ENCODE measurements at places on chromosomes 12 and 14.

DNA sequence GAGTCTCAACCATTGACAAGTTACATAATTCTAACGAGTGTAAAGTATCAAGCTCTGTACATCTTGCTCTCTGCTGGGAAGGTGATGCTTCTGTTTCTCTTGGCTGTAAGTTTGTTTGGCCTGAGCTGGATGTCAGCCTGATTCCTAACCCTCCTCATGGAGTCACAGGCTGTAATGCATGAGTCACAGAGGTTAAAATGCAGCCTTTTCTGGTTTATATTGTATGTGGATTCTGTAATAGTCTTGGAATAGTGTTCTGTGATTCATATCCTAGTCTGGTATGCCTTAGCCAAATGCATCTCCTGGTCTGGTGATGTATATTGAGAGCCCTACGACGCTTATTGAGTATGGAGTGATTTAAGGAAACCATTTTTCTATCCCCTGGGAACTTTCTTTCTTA, 104.5 kb upstream of the FRMD6 start:
- DNase-seq = no peak

GRCh38 chr12:10891937-10892336, 7.9 kb upstream of the PRH1 start:
- DNase-seq = peak; percentile 49

DNA sequence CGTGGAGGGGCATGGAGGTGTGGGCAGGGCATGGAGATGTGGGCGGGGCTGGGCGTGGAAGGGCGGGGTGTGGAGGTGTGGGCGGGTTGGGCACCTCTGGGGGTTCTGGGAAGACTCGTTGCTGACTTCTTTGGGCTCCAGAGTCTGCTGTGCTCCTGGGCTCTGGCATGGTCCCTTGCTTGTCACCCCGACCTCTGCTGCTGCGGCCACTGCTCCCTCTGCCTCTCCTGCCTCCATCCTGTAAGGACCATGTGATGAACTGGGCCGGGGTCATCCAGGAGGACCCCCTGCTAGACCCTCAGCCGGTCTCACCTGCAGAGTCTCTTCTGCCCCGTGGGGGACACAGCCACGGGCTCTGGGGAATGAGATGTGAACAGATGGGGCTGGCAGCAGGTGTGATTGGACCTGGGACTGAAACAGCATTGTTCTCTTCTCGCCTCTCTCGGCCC, 15.3 kb downstream of the NOC4L start:
- DNase-seq = no peak

- DNase-seq = no peak
Observed at GRCh38 chr12:124778411-124778810, 85.3 kb downstream of the SCARB1 start.

DNA sequence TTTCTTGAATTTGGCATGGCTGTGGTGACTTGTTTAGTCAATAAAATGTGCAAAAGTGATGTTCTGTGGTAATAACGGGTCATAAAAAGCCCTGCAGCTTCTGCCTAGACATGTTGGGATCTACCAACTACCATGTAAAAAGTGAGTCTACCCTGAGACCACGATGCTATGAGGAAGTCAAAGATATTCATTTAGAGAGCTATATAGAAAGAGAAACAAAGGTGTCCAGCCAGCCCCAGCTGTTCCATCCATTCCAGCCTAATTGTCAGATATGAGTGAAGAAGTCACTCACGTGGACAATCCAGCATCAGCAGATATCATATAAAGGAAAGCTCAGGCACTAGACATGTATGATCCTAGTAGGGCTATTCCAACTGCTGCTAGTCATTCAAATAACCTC, 117.2 kb upstream of the SSTR1 start:
- no peak for DNase-seq

- DNase-seq = no peak
Observed at GRCh38 chr14:53464376-53464775, 311.3 kb upstream of the DDHD1 start.

DNA sequence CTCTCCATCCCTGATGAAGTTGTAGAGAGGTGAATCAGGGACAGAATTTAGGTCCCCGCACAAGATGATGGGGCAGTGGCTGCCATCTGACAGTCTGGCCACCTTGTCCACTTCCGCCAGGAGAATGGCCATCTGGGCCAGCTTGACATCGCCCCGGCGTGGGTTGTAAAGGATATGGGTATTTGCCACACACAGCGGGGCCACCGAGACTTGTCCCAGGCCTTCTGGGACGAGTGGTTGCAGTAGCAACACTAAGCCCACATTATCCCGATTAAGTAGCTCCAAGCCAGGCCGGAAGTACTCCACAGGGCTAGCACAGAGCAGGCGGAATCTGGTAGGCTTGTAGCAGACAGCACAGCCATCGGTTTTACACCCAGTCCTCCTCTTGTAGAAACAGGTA, 6.2 kb downstream of the ANGEL1 start:
- no peak for DNase-seq

DNA sequence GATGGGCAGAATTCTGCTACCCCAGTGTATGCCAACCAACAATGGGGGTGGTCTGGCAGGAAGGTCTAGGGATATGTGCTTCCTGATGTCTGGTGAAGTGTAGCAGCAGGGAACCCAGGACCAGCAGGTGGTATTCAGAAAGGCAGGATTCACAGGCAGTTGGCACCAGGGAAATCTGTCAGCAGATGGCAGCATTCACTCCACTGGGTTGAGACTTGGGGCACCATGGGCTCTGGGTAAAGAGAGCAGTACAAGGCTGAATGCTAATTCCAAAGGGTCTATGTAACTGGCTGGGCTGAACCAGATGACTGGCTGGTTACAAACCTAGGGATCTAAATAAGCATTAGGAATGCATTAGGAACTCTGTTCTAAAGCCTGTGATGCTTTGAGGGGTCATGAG, 466.9 kb upstream of the STXBP6 start:
- no peak for DNase-seq

DNA sequence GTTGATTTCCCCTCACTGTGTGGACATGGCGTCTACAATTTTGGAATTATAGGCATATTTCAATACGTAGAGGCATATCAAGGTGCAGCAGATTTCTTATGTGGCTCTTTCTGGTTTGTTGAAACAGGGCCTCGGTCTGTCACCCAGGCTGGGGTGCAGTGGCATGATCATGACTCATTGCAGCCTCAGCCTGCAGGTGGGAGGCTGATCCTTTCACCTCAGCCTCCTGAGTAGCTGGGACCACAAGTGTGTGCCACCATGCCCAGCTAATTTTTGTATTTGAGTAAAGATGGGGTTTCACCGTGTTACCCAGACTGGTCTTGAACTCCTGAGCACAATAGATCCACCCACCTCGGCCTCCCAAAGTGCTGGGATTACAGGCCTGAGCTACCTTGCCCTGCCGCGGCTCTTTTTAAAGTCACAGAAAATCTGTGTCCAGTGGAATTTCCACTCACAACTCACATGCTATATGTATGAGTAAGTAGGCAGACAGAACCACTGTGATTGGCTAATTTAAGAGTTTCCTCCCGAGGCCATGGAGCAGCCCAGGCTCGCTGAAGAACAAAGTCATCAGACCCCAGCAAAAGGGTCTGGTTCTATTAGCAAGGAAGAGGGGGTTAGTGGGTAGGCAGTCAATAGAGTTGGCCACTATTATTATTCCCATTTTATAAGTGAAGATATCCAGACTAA, 9.1 kb downstream of the GNG2 start:
- DNase-seq = no peak

GRCh38 chr12:113119980-113120669, 15.4 kb downstream of the RASAL1 start:
- no peak for DNase-seq

DNA sequence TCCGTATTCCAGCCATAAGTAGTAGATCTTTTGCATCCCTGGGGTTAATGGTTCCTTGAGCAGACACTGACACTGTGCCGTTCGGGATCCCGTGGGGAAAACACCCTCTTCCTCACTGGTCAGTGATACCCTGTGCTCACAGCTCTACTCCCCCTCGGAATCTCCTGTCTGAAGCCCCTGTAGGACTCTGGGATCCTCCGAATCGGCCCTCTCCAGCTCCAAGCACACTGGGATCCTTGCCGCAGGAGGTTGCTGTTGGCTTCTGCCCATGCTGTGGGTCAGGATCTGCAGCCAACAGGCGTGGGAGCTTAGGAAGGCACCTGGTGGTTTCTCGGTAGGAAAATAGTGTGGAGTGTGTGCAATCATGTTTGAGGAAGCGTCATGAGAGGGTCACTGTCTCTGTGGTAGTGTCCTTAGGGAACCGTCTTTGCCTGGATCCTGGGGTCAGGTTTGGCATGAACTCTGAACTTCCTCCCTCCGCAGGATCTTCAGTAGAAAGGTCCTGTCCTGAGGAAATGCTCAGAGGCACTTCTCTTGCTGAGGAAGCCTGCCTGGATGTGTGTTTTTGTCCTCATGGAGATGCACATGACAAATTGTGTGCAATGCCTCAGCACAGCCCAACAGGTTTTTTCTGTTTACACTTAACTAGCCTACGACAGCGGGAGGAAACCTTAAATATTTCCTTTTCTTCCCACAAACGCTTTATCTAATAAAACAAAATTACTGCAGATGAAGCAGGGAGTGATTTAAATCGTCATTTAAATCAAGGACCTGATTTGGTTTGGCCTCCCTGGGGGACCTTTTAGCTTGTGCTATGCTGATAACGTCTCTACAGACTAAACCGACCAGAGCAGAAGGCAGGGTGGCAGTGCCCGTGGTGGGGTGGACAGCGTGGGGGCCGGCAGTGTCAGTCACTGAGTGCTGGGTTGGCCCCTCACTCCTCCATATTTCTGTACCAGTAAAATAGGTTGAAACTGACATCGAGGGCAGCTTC, 18.7 kb downstream of the FBXL14 start:
- no peak for DNase-seq

DNA sequence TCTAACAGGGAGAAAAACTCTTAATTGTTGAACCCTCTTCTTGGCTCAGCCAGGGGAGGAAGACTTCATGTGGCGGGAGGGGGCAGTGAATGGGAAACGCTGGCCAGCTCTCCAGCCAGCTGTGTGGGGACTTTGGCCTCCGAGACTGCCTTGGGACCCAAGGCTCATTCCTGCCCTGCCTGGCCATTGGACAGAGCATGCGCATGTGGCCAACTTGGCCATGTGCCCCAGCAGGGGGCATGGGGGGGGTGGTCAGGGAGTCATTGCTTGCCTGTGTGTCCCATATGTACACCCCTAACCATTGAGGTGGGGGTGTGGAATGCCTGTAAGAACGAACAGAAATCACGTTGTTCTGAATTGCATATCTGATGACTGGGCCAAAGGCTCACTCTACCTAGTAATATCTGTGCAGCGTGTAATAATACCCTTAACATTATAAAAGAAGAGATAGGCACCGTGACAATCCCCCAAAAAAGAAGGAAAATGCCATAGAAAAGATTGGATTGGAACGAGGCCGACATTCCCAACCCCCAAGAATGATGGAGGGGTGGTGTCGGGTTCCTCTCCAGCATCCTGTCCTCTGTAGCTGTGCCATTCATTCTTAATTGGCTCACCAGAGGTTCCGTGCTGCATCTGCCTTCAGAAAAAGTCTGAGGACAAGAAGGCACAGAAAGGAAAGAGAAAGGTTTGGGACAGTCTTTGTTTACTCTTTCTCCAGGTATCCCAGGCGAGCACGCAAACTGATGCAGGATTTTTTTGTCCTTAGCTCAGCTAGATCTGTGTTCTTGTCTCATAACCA, 3.5 kb upstream of the FAR2 start:
- DNase-seq = no peak

DNA sequence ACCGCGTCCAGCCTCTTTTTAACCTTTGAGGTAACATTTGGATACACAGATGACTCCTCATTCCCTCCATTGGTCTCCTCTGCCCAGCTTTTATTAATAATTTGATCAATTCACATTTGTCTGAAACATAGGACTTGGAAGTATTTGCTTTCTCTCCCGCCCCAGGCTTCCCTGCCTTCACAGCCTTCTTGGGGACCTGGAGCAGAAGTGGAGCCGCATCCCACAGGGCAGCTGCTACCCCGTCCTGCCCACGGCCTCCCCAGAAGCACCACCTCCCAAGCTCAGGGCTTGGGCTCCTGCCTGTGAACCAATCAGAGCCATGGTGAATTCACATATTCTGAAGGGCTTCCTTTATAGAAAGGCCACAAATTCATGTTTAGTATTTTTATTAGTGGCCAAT, 97.6 kb downstream of the PIWIL1 start:
- DNase-seq = no peak

GRCh38 chr14:29858299-29858698, 69.3 kb downstream of the PRKD1 start:
- DNase-seq = no peak

DNA sequence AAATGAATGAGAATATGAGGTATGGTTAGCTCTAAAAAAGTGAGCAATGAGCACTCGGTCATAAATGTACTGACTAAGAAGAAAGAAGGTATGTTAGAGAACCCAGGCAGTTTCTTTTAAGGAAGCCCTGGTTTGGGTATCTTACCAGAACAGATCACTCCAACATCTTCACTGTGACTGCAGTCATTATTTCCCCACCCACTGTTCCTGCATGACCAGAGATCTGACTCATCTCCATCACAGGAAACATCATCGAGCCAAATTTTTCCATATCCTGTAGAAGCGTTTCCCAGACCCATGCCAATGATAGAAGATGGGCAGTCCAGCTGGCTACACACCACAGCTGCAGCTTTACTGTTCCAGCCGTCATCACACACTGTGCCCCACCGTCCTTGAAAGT, 48.0 kb downstream of the CD163L1 start:
- no peak for DNase-seq

DNA sequence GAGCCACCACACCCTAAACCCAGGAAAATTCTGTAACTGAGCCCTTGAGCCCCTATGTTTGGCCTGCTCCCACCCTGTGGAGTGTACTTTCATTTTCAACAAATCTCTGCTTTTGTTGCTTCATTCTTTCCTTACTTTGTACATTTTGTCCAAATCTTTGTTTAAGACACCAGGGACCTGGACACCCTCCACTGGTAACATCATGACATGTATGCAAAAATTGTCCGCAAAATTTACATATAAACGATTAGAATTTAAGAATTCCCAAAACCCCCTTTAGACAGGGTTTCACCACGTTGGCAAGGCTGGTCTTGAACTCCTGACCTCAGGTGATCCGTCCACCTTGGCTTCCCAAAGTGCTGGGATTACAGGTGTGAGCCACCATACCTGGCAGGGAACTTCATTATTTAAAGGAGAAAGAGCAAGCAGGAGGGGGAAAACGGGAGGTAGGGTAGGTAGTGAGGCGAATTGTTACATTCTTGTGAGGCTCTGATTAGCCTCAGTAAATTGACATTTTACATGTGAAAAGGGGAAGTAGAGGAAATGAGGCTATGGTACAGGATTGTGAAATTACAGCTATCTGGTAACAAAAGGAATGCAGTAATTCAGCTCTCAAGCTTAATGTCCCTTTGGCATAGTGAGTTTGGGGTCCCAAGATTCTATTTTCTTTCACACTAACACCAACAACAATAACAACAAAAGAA, 27.6 kb downstream of the TUBA1A start:
- no peak for DNase-seq

DNA sequence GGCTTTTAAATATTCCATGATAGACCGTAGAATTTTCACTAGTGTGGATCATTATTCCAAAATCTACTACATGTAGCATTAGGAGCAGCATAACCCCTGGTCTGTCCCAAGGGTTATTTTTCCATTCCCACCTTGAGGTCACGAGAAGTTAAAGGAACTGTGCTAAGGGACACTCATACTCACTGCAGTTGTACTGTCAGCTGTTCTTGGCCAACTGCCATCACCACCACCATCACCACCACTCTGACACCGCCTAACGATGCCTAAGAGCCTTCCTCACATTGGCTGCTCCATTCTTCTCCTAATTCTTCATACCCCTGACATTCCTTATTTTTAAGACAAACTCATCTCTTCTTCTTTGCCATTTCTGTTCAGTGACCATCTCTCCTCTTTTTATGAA, 13.4 kb upstream of the PTGDR start:
- DNase-seq = no peak
